EL (cell line): ENCODE measurements at places on chromosomes 12 and 14.

DNA sequence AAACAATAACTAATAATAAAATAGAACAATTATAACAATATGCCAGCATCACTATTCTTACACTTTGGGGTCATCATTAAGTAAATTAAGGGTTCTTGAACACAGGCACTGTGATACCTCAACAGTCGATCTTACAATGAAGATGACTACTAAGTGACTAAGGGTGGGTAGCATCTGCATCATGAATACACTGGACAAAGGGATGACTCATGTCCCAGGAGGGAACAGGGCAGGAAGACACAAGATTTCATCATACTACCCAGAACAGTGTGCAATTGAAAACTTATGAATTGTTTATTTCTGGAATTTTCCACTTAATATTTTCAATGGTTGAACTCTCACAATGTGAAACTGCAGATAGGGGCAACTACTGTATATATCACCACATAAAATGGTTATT, 19.7 kb downstream of the TSPAN19 start:
- DNase-seq: peak; percentile 75

GRCh38 chr14:53953828-53954550, 2.6 kb downstream of the BMP4 start:
- DNase-seq: peak; percentile 73

- DNase-seq: no peak
These were observed 70.6 kb upstream of the CAPRIN2 start for GRCh38 chr12:30825341-30825740.

DNA sequence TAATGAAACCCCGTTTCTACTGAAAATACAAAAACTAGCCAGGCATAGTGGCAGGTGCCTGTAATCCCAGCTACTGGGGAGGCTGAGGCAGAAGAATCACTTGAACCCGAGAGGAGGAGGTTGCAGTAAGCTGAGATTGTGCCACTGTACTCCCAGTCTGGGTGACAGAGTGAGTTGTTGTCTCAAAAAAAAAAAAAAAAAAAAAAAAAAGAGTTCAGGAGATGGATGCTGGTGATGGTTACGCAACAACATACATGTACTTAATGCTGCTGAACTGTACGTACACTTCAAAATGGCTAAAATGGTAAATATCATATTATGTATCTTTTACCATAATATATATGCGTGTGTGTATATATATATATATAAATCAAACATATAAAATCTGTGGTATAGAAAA, 29.0 kb downstream of the ACTN1 start:
- peak; percentile 50 for DNase-seq

DNA sequence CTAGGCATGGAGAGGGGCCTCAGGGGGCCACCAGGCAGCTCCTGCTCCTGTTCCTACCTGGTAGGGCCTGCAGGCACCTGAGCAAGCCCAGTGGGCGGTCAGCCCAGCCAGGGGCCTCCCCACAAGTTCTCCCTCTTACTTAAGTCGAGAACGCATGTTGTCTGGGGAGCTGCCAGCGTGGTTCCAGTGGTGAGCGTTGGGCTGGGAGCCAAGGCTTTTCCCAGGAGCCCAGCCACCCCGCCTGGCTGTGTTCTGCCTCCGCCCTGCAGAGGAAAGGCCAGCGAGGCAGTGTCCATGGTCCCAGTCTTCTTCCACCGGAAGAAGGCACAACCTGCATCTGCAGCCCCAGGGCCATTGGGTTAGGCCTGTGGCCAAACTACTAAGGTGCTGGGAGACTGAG, 1.4 kb downstream of the C14orf180 start:
- DNase-seq: no peak

- no peak for DNase-seq
These were observed 67.0 kb downstream of the RBM19 start for GRCh38 chr12:113899042-113899560.

- no peak for DNase-seq
These were observed 289.3 kb downstream of the FBXL14 start for GRCh38 chr12:1305063-1305434.

- DNase-seq: no peak
These were observed 69.9 kb downstream of the TBK1 start for GRCh38 chr12:64521833-64522232.

GRCh38 chr12:95607642-95608041, 56.4 kb upstream of the USP44 start:
- DNase-seq: no peak

DNA sequence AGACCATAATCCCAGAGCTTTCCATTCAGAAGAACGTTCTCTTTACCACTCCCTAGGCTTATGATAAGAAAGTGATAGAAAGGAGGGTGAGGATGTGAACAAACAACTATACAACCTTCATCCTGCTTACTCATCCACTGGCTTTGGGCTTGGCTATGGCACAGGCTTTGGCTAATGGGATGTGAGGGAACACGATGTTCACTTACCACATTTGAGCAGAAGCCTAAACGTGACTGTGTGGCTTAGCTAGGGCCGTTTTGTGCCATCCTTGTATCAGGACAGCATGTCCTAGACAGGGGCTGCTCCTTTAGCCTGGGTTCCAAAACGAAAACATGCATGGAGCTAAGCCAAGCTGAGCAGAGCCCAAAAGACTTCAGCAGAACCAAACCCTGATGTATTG, 118.6 kb upstream of the CCDC175 start:
- DNase-seq: no peak

DNA sequence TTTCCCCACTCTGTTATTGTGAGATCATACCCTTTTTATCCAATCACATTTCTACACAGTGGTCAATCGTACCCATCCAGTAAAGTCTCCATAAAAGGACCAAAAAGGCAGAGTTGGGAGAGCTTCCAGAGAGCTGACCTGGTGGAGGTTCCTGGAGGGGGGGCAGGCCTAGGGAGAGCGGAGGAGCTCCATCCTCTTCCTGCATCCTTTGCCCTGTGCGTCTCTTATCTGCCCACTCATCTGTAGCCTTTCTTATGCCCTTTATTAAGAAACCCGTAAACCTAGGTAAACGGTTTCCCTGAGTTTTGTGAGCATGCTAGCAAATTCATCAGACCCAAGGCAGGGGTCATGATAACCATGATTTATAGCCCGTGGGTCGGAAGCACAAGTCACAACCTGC, 26.2 kb downstream of the EVL start:
- DNase-seq: no peak

- no peak for DNase-seq
These were observed 38.4 kb upstream of the BCL2L14 start for GRCh38 chr12:12032260-12032791.

- no peak for DNase-seq
These were observed 229.9 kb downstream of the SNAPC1 start for GRCh38 chr14:61992139-61992538.

DNA sequence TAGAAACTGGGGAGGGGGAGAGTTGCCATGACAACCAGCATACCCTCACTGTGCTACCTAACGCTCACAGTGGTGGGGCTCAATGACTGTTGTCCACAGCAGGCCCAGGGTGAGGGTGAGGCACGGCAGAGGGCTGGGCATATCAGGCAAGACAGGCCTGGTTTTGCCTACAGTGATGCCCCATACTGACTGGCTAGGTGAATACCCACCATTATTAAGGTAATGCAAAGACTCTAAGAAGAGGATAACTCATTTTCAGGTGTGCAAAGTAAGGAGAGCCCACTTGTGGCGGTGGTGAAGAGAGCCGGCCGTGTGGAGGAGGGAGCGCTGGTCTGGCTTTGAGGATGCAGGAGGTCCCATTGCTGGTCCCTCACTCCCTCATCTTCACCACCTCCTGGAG, 422.3 kb downstream of the FUT8 start:
- no peak for DNase-seq

DNA sequence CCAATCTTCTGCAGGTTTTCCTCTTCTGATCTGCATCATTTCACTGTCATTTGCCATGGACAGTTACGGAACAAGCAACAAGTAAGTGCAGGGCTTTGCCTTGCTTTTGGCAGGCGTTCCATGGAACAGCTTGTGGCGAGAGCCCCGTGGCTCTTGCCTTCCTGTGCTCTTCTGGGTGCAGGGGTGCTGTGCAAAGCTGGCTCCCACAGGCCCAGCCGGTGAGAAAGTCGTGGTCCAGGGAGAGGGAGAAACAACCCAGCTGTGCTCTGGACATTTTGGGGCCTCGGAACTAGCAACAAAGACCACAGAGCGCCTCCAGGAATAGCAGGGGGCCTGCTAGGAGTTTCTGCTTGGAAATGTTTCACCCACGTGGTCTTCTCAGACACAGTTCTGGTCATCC, 164.7 kb downstream of the ADGRD1 start:
- DNase-seq: no peak

DNA sequence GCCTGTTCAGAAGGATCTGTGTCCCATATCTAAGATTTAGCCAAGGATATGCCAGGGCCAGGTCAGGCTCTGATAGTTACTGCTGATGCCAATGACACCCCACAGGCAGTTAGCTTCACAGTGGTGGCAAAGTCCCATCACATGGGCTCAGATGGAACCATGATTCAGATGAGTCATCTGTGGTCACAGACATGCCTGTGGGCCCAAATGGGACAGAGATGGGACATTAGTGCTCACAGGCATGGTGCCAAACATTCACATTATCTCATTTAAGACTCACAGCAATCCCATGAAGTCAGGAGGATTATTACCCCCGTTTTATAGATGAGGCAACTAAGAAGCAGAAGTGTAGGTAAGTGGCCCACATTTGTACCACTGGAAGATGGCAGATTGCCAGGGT, 207.8 kb downstream of the DPF3 start:
- DNase-seq: peak; percentile 44

- no peak for DNase-seq
These were observed 20.8 kb upstream of the AMHR2 start for GRCh38 chr12:53402871-53403270.

DNA sequence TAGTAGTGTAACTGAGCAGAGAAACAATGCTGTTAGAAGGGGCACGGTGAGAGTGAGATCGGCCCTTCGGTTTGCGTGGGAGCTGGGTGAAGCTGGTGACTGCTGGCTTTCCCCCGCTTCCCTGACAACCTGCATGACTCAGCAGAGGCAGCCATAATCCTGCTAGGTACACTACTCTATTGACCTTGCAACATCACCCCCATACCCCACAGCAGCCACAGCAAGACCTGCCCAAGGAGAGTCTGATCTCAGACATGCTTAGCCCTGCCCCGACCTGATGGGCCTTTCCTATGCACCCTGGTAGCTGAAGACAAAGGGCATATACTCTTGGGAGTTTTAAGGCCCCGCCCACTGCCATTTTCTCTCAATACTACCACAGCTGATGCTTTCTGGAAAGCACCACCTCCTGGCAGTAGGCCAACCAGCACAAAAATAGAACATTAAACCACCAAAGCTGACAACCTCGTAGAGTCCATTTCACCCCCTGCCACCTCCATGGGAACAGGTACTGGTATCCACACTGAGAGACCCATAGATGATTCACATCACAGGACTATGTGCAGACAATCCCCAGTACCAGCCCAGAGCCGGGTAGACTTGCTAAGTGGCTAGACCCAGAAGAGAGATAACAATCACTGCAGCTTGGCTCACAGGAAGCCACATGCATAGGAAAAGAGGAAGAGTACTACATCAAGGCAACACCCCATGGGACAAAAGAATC, 75.9 kb upstream of the RGS6 start:
- no peak for DNase-seq

- peak; percentile 37 for DNase-seq
These were observed 2.1 kb downstream of the TTC6 start for GRCh38 chr14:37597538-37597913.

GRCh38 chr14:21096978-21097635, 1.3 kb downstream of the ZNF219 start:
- DNase-seq: no peak

GRCh38 chr14:104250175-104250574, 111.8 kb downstream of the KIF26A start:
- DNase-seq: no peak

DNA sequence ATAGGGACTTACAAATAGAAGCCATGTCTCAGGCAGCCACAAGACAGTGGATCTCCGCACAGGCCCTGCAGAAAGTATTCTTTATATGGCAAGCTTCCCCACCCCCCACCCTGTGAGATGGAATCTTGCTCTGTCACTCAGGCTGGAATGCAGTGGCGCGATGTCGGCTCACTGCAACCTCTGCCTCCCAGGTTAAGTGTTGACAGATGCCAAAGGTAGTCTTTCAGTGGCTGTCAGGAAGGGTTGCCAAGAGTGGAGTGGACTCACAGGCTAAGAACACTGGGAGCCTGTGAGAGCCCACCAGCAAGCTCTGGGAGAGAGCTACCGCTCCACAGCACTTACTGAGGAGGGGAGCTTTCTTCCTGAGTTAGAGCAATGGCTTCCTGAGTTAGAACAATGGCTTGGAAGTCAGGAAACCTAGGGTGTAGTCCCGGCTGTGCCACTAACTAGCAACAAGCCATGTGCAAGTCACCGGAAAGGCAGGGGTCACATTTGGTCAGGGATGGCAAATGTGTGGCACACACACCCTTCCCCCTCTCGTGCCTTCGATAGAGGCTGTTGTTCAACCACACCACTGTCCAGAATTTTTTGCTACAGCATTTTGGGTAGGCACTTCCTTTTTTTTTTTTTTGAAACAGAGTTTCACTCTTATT, 2.6 kb downstream of the RNASE1 start:
- no peak for DNase-seq

- peak; percentile 85 for DNase-seq
These were observed 7.8 kb downstream of the ZFP36L1 start for GRCh38 chr14:68784978-68785533.

- no peak for DNase-seq
These were observed 175.8 kb downstream of the CALM1 start for GRCh38 chr14:90572441-90573150.

DNA sequence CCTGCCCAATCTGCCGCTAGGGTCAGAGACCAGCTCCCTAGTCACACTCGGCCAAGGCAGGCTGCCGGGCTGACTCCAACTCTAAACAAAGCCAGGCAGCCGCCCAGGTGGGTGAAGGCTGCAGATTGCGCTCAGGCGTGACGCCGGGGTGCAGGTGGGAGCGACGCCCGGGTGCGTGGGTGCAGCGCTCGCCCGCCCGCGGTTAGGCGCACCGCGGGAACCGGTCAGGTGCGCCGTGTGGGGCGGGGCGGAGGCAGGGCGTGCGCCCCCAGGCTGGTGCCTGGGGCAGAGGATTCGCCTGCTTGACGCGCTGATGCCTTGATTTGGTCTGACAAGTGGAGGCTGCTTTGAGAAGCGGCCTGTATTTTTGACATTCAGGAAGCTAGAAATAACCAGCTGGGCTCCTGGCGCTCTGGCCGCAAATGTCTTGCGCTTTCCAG, 126.7 kb upstream of the HIF1A start:
- DNase-seq: no peak

DNA sequence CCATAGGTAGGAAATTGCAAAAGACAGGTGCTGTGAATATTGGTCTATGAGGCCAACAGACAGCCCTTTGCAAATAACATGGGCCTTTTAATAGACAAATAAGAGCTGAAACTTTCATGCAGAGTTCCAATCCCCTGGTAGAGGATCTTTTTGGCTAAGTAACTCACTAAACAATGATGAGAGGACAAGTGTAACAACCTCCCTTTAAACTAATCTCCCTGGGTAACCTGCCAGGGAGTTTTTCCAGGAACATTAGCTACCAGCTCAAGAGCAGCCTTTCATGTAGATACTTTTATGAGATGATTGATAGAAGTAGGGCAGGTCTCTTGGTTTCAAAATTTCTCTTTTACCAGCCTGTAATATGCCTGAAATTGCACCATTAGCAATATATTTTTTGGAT, 13.8 kb upstream of the CACNA1C start:
- no peak for DNase-seq

GRCh38 chr12:45615268-45615667, 114.2 kb upstream of the ARID2 start:
- DNase-seq: peak; percentile 83
